ENCODE measurements at places on chromosomes 7 and 10. TPM values are rescaled to one million over a fixed set of nuclear protein-coding genes. Genes with fewer than 3 reads are reported as not detected.

The CYP2C19 gene
- not detected for total RNA-seq

The LIPN gene
- total RNA-seq: not detected

The IQUB gene
- total RNA-seq: 3.8 TPM

The GPR26 gene
- total RNA-seq: 2.8 TPM

The ELOVL3 gene
- total RNA-seq: not detected

The SAMD9 gene
- 1.6 TPM for total RNA-seq

The EDRF1 gene
- 76.1 TPM for total RNA-seq

The CHAT gene
- total RNA-seq: 0.63 TPM

The RPP38 gene
- total RNA-seq: 7.5 TPM

The SPDYE2B gene
- not detected for total RNA-seq

The HSPB1 gene
- 3.8 TPM for total RNA-seq

The PLEKHS1 gene
- total RNA-seq: not detected

The SPDYE1 gene
- not detected for total RNA-seq

The SHH gene
- total RNA-seq: 0.63 TPM

The PPP1R3A gene
- total RNA-seq: not detected

The GIMAP4 gene
- total RNA-seq: 3.4 TPM

The PCGF5 gene
- 26.3 TPM for total RNA-seq

The CCDC3 gene
- 13.8 TPM for total RNA-seq

The MSMB gene
- total RNA-seq: not detected

The ZNF727 gene
- total RNA-seq: 3.8 TPM

The TSPAN33 gene
- 5.6 TPM for total RNA-seq

The CCL24 gene
- not detected for total RNA-seq

The SPAM1 gene
- not detected for total RNA-seq

The STEAP4 gene
- 0.31 TPM for total RNA-seq

The UCN3 gene
- not detected for total RNA-seq

The OR6B1 gene
- total RNA-seq: not detected

The TFEC gene
- 0.63 TPM for total RNA-seq

The SH2D4B gene
- 1.6 TPM for total RNA-seq

The PNLIP gene
- not detected for total RNA-seq

The HABP2 gene
- not detected for total RNA-seq

The KCNIP2 gene
- total RNA-seq: 11.3 TPM

The CNPY1 gene
- not detected for total RNA-seq

The KNDC1 gene
- 12.2 TPM for total RNA-seq

All from parietal lobe (tissue), 2 donors.